Stimulated activated CD4-positive, alpha-beta T cell treated with anti-CD3 and anti-CD28 coated beads, Interleukin-1b, Interleukin-23, amount 100 ng/mL, for 1 hour (primary cell): ENCODE measurements at places on chromosomes 7 and 10.

- DNase-seq, result no peak
These were observed 69.5 kb upstream of the PODXL start for GRCh38 chr7:131625817-131626372.

DNA sequence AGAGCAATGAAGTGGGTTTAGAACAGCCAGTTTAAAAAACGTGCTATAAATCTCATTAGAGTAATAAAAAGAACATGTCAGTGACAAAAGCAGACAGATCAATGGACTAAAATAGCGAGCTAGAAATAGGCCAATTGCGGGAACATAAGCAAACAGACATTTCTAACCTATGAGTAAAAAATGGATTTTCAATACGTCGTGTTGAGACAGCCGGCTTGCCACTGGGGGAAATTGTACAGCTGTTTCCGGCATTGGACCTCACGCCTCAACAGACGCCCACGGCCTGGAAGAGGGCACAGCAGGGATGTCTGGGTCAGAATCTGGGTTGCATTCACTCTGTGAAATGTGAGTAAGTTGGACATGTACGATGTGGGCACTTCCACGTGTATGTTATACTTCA is 92.9 kb downstream of the SVOPL start:
- no peak for DNase-seq

DNA sequence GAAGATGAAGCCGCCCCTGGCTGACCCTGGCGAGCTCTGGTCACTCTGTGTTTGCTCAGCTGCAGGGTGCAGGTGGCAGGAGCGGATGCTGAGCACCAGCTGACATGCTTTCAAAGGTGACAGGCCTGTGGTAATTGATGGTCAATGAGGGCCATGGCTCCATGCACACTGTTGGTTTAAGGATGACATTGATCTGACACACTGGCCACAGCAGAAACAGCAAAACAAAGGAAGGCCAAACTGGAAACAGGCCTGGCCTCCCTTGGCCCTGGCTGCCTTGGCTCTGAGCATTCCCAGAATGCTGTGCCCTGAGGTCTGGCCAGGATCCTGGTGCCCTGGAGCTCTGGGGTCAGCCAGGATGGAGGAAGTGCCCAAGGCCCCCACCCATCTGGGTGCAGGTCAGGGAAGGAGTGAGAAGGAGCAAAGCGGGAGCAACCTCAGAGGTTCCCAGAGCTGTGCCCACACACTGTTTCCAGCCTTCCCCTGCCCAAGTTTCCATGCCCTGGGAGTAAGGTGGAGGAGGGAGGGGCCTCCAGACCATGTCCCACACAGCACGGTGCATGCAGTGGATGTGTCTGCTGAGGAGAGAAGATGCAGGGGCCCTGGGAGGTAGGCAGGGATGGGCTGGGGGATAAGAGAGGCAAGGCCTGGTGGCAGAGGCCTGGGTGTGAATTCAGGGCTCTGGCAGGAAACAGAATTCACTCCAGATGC is 302.2 kb downstream of the RPS24 start:
- DNase-seq, result no peak

GRCh38 chr7:90563286-90563685 is 32.8 kb upstream of the CDK14 start:
- DNase-seq, result no peak

- no peak for DNase-seq
These were observed 14.3 kb downstream of the CHST3 start for GRCh38 chr10:71978476-71978875.
